ENCODE measurements at places on chromosomes 12 and 14.

- DNase-seq = no peak
Observed at GRCh38 chr12:772056-772697, 19.8 kb downstream of the WNK1 start.

- no peak for DNase-seq
Observed at GRCh38 chr14:23577004-23577681, 1.4 kb downstream of the JPH4 start.

GRCh38 chr12:74286254-74286653 is 251.4 kb upstream of the ATXN7L3B start:
- DNase-seq = no peak

GRCh38 chr12:14769466-14769968 is 33.8 kb downstream of the WBP11 start:
- no peak for DNase-seq

DNA sequence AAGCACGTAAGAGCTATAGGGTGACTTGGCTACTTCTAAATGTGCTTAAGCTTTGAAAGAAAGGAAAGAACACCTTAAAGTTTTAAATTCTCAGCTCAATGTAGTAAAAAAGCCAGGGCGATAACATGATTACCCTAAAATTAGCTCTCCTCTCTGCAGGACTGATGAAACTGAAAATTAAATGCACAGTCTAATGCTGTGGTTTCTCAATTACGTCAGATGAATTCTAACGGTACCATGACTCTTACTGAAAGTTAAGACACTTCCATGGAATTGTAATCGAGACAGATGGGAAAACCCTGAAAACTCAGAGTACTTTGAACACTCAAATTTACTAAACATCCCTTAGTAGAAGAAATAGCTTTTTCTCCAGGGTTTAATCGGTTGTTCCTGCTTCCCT is 25.9 kb upstream of the PRKD1 start:
- DNase-seq = no peak

- no peak for DNase-seq
Observed at GRCh38 chr12:57558864-57559263, 9.0 kb downstream of the KIF5A start.

GRCh38 chr14:79605849-79606248 is 605.5 kb downstream of the DIO2 start:
- no peak for DNase-seq

DNA sequence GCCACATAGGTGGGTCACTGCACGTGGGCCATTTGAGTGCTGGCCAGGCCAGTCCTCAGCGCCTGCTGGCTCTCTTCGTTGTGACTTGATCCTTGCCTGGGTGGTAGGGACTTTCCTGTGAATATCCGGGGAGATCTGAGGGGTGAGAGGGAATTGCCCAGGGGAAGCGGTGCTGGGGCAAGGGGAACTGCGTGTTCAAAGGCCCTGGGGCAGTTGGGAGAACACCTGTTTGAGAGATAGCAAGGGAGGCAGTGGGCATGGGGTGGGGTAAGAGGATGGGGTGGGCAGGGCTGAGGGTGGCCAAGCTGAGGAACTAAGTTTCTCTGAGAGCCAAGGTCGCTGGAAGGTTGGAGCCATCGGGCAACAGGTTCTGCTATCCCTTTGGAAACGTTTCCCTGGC is 25.0 kb downstream of the SETD1B start:
- DNase-seq = no peak

DNA sequence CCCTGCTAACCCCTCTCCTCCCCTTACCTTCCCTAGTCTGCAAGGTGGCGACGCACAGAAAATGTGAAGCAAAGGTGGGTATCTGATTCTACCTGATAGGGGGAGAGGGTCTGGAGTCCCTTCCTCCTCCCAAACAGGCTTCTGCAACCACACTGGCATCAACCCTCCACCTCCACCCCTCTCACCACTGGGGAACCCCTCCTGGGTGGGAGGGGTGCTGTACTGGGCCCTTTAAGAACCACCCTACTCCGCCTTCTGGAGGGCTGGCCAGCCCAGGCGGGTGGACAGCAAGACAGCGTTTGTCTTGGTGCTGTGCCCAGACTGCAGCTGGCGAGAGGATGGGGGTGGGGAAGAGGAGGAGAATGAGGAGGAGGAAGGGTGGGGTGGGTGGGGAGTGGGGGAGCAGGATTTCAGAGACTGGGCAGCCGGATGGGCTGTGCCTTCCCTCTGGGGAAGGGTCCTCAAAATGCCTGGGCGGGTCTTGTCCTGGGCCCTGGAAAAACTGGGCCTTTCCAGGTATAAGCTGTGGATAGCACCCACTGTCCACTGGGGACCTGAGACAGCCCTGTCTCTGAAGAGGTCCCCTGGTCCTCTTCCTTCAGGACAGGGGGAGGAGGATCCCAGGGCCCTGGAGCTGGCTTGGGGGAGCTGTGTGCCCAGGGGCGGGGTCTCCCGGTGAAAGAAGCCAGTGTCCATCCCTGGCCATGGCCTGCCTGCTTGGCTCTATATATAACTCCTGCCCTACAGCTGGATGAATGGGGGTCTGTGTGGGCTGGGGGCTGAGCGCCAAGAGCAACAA is 2.8 kb downstream of the TNS2 start:
- no peak for DNase-seq

- DNase-seq = no peak
Observed at GRCh38 chr14:68020999-68021663, 201.6 kb downstream of the RAD51B start.

GRCh38 chr14:71481021-71481654 is 451.1 kb upstream of the RGS6 start:
- no peak for DNase-seq
